ENCODE measurements at places on chromosomes 1 and 21.

DNA sequence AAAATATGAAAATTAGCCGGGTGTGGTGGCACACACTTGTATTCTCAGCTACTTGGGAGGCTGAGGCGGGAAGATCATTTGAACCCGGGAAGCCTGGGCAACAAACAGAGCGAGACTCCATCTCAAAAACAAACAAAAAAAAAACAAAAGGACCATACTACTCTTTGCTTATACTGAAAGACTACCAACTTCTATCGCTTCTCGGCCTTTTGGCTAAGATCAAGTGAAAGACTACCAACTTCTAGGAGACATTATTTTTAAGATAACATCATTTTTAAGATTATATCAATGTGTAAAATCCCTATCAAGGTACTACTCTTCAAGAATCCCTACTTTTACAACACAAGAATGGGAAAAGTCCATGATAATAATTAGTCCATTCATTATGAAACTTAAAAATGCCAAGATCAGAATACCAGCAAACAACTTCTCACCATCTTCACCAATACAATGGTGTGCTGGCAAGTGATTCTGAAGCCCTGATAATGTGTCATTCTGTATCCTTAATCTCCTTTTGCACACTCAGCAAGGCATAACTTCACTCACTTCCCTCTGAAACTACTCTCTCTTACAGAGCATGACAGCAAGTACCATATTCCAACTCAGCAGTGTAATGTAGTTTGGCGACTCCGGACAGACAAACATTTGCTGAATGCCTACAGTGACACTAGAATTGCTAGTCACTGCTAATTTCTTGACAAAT is 1.7 kb downstream of the PTP4A2 start:
- no peak for DNase-seq

DNA sequence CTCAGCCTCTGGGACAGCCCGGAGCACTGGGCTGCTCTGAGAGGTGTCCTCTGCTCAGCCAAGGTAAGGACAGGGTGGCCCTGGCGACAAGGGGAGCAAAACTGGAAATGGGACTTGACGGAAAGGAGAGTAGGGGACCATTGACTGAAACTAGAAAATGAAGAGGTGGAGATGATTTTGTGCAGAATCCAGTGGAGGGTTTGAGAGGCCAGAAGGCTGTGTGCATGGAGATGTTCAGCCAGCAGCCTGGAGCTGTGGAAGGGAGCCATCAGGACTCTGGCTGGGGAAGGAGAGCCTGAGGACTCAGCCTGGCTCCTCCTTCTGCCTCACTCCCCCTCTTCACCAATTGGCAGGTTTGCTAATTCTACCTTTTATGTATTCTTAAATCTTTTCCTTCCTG is 114.2 kb downstream of the EDEM3 start:
- DNase-seq, result no peak

DNA sequence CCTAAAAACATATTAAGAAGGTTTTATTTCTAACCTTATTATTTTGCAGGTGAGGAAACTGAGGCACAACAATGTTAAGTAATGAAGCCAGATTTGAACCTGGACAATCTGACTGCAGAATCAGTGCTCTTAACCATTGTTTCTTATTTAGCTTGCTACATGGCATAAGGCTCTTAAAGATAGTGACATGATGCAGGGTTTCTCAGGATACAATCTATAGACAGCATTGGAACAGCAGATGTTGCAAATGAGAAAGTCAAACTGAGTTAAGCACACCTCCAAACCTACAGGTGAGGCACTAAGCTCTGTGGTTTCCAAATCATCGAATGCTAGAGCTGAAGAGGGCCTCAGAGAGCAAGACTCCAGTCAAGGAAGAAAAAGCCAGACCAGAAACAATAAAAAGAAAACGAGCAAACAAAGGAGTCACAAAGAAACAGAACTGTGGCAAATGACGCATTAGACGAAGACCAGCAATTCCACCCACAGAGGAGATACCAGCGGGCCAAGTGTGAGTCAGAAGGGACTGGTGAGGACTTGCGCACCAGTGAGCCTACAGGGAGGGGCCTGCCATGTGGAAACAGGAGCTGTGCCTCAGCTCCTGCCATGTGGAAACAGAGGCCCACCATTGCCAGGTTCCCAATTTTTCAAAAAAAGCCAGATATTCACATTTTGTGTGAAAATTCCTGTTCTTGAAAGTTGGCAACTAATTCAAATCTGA is 14.4 kb downstream of the CD58 start:
- DNase-seq, result no peak

GRCh38 chr1:29482991-29483390 is 246.7 kb downstream of the PTPRU start:
- DNase-seq, result no peak

GRCh38 chr21:39911286-39912199 is 44.3 kb downstream of the PCP4 start:
- no peak for DNase-seq

DNA sequence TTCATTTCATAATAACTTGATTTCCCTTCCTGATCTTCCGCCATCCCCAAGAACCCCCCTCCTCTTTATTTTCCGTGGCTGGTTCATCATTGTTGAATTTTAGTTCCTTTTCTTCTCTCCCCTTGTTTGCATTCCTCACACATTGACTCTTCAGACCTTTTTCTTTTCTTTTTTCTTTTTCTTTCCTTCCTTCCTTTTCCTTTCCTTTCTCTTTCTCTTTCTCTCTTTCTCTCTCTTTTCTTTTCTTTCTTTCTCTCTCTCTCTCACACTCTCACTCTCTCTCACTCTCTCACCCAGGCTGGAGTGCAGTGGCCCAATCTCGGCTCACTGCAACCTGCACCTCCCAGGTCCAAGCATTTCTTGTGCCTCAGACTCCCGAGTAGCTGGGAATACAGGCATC is 231.3 kb downstream of the FMN2 start:
- DNase-seq, result no peak

- DNase-seq, result no peak
Observed at GRCh38 chr21:16863908-16864307, 648.9 kb upstream of the CXADR start.

DNA sequence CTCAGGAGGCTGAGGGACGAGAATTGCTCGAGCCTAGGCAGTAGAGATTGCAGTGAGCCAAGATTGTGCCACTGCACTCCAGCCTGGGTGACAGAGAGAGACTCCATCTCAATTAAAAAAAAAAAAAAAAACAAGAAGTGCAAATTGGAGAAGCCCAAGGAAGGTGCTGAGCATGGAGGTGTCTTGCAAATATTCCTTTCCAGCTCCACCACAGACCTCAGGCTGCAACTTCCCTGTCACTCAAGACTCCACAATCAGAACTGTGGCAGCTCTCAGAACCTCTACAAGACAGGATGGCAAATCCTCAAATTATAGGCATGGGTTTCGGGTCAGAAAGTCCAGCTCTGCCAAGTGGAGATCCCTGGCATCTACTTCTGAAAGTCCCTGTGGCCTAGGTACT is 104.4 kb upstream of the TIAM1 start:
- DNase-seq, result no peak

DNA sequence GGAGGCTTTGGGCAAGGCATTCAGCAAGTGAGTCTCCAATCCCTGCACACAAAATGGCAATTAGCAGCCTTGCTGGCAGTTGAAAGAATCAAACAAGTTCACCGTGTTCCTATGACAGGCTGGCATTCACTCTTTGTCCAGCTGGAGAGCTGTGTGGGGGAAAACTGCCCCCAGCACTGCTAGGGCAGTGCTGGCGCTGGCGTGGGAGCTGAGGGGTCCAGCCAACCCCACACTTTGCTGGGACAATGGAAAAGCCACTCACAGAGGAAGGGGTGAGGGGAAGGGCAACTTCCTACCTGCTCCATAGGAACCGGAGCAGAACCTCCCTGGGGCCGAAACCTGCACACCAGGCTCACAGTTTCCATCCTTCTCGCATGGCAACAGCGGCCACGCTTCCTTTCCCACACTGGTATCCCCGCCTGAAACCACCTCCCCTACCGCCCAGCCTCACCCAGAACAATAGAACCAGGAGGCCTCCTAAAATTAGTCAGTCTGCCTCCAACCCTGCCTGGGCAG is 26.7 kb upstream of the KCNN3 start:
- no peak for DNase-seq

DNA sequence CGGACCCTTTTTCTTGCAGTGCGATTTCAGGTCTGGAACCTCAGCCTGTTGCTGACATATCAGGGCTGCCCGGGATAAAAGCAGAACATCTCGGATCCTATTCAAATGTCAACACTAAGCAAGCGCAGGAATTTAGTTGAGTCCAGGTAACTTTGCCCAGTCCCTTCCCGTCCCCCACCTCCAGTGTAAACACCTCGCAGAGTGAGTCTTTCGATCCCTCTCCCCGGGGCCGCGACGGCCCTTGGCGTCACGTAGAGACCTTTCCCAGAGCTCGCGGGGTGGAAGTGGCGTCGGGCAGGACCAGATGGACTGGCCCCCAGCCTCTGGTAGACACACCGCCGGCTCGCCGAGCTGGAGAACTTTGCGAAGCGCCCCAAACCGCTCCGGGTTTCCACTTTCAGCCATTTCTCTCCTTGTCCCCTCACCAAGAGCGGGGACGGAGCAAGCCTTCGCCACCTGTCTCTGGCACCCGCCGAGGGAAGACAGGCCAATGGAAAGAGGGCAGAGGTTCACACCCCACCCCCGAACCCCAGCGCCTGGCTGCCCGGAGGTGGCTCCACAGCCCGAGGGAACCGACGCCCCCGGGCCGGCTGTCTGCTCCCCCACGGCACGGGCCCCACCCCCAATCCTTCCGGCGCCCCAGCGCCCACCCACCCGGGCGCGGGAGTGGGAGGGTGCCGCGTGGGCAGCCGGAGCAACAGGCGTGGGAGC is 570 bp downstream of the KCND3 start:
- no peak for DNase-seq

DNA sequence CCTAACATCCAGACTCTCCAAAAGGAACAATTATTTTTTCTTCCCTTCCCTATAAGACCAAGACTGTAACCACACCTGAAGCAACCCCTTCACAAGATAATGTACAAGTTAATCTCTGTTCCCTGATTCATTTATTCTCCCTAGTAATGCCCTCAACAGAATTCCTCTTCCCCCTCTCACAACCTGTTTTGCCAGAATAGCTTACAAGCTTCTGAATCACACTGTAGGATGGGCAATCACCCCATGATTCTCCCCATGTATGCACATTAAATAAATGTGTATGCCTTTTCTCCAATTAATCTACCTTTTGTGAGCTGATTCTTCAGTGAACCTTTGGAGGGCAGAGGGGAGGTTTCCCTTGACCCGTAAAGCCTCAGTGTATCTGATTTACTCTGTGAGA is 20.9 kb upstream of the RNF11 start:
- DNase-seq, result no peak

GRCh38 chr1:227127891-227128290 is 187.8 kb downstream of the COQ8A start:
- no peak for DNase-seq

DNA sequence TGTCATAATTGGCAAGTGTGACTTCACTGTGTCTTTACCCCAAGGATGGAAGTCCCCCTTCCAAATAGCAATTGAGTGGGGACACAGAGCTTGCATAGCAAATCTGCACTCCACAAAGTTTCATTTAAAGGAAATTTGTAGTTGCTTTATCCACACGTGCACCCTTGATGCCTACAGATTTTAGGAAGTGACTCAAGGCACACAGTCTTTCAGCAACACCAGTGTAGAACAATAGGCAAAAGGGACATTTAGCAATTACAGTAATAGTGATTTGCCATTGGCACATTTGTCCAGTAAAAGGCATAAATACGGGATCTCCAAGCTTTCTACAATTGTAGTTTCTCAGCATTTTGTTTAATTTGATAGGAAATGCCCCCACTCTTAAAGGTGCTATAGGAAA is 43.4 kb upstream of the KAZN start:
- DNase-seq, result no peak

GRCh38 chr21:15240848-15241247 is 176.0 kb upstream of the NRIP1 start:
- no peak for DNase-seq

- DNase-seq, result no peak
Observed at GRCh38 chr1:233282582-233282886, 13.0 kb downstream of the PCNX2 start.

DNA sequence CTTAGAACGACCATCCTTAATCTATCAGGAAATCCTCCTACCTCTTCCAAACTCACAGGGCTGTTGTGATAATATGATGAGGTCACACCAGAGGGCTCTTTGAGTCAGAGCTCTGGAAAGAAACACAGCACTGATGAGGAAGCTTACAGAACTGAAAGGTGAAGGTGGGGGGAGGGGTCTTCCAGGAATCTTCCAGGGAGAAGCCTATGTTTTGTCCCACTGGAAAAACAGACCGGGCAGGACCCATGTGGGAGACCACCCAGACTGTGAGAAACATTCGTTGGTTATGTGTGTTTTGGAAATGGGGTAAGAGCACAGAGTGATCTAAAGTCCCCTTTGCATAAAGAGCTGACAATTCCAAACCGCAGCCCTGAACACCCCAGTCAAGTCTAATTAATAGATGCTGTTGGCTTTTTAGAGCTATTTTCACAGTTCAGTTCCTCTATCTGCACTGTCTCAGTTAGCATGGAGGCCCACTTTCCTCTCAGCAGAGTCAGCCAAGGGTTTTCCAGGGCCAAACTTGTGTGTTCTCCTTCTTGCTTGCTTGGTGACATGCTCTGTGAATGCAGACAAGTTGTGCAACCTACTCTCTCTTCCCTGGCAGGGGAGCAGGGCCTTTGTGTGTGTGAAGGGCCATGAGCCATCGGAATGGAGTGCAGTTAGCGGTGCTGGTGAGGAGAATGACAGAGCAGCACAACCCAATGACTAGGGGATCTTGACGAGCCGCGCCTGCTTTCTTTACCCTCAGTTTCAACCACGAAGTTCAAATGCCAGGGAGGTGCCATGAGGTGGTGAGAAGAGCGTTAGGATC is 12.3 kb downstream of the PHLDA3 start:
- peak; percentile 98 for DNase-seq

GRCh38 chr1:183417772-183418491 is at the start of gene NMNAT2:
NMNAT2 (minus strand) TSS chr1:183418380; CDS start chr1:183418267, 113 bp downstream.
- no peak for DNase-seq

- DNase-seq, result no peak
Observed at GRCh38 chr1:197027359-197027758, 39.7 kb downstream of the F13B start.

DNA sequence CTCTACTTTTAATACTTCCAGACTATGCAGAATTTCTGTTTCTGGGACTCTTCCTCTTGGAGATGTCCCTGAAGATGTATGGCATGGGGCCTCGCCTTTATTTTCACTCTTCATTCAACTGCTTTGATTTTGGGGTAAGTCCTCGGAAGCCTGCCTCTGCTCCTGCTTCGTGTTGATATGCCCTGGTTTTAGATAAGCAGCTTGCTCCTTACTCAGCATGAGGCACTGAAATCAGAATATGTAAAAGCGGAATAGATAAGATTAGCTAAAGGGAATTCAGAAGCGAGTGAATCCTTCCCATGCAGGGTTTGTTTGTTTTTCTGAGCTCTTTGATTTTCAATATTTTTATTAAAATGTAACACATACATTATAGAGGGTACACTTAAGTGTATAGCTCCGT is 234.7 kb downstream of the CACNA1E start:
- DNase-seq, result no peak
